Peyer's patch (tissue), 4 donors: ENCODE measurements at places on chromosomes 2 and 18. TPM values are rescaled to one million over a fixed set of nuclear protein-coding genes. Genes with fewer than 3 reads are reported as not detected.

Gene TSPYL6
- total RNA-seq, result not detected

Gene RGPD6
- total RNA-seq, result 89.0 TPM

Gene B3GNT7
- 154 TPM for total RNA-seq

Gene TMEM178A
- 0.70 TPM for total RNA-seq

Gene C2orf15
- total RNA-seq, result 3.7 TPM

Gene CABYR
- total RNA-seq, result not detected
